ENCODE measurements at places on chromosomes 12 and 14.

DNA sequence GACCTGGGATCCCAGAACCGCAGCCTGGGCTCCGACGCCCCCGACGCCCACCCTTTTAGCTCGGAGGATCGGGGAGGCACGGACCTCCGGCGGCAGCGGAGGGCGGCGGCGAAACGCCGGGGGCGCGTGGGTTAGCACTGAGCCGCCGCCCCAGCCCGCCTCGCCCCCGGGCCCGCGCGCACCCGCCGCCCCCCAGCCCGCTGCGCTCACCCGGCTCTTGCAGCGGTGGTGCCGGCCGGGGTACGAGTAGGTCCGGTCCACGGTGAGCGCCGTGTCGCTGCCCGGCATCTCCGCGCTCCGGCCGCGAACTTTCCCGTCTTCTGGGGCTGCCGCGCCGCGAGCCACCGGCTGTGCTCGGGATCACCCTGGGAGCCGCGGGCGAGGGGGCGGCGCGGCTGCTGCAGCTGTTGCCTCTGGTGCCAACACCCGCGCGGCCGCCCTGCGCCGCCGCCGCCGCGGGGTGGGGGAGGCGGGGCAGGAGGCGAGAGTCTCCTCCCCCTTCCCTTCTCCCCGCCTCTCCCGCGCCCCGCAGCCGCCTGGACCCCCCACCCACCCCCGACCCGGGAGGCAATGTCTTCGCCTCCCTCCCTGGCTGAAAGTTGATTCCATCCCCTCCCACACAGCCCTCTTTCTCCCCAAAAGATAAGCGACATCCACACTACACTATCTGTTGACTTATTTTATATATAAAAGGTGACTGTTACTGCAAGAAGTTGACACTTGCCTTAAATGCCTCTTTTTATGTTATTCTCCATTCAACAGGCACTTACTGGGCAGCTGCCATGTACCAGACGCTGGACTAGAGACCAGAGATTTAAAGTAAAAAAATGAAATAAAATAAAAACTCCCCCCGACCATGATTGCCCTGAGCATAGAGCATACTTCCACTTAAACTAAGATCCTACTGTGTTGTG is at the start of gene TMCC3:
TMCC3 (minus strand) TSS at position 415 of the 914 bp plus-strand sequence; CDS start at position 288, 127 bp downstream.
- no peak for DNase-seq

- DNase-seq, result no peak
These were observed 158.4 kb downstream of the KLHL28 start for GRCh38 chr14:44803239-44803905.

GRCh38 chr12:80188576-80188975 is 89.2 kb downstream of the OTOGL start:
- no peak for DNase-seq

DNA sequence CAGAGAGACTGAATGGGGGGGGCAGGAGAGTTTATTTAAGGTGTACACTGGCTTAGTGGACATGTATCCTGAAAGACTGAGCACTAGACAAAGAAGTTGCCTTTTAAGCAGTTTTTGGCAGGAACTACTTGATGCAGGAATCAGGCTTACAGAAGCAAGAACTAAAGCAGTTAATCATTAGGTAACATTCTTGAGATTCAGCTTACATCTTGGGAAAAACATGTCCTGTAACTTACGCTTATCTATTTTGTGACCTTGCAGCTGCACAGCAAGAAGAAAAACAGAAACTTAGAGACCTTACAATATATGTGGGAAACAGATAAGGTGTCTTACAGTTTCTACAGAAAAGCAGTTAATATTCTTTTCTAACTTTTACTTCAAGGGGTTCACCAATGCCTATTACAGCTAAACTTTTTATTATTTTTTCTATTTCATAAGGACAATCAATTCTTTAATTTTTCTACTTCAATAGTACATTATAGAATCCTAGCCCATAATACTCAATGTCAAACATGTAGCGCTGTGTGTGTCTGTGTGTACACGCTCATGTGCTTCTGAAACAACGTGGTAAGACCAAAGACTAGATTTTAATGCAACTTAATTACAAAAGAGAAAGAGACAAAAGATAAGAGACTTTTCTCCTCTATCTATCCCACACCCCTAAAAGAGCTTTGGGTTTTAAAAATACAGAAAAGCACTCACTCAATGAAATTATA is 276.9 kb downstream of the PRKD1 start:
- no peak for DNase-seq
